ENCODE measurements at places on chromosomes 13 and 19.

GRCh38 chr19:17873786-17874757, 2.3 kb downstream of the SLC5A5 start:
- DNase-seq = no peak

DNA sequence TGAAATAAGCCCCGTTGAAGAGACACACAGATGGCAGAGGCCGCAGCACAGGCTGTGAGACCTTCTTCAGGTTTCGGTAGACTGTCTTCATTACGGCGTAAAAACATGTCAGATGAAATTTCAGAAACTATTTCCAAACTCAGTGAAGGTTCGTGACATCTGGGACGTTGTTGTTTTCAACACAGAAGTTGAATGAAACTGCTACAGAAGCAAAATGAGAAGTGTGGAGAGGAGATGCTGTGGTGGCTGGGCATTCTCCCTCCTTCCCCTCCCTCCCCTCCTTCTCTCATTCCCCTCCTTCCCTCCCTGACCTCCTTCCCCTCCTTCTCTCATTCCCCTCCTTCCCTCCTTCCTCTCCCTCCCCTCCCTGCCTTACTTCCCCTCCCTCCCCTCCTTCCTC, 113.6 kb downstream of the ATP11A start:
- DNase-seq = no peak

GRCh38 chr19:5950741-5951140, 27.2 kb downstream of the RANBP3 start:
- DNase-seq = no peak

DNA sequence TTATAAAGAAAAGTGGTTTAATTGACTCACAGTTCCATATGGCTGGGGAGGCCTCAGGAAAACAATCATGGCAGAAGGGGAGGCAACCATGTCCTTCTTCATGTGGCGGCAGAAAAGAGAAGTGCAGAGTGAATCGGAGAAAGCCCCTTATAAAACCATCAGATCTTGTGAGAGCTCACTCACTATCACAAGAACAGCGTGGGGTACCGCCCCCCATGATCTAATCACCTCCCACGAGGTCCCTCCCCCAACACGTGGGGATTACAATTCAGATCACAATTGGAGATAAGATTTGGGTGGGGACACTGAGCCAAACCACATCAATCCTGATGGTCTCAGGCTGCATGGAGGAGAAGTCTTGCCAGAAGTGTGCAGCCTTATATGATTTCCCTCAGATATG, 26.0 kb downstream of the TM9SF2 start:
- DNase-seq = no peak

- DNase-seq = no peak
Observed at GRCh38 chr13:54658771-54659170, 1630.2 kb downstream of the OLFM4 start.

DNA sequence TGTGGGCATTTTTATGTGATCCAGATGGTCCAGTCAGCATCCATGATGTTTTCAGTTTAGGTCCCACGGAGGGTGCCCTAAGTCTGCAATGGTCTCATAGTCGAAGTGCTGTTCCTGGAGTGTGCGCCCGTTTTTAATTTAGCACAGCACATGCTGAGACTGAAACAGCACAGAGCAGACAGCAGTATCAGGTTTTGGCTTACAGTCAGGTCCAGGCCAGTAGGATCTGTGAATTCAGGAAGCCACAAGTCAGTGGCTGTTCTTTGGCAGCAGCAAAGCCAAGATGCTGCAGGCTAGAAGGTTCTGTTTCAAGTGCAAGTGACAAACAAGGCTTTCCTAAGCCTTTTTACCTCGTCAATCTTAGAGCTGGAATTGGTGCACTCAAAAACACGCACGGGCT, 18.3 kb downstream of the FBXO27 start:
- no peak for DNase-seq

DNA sequence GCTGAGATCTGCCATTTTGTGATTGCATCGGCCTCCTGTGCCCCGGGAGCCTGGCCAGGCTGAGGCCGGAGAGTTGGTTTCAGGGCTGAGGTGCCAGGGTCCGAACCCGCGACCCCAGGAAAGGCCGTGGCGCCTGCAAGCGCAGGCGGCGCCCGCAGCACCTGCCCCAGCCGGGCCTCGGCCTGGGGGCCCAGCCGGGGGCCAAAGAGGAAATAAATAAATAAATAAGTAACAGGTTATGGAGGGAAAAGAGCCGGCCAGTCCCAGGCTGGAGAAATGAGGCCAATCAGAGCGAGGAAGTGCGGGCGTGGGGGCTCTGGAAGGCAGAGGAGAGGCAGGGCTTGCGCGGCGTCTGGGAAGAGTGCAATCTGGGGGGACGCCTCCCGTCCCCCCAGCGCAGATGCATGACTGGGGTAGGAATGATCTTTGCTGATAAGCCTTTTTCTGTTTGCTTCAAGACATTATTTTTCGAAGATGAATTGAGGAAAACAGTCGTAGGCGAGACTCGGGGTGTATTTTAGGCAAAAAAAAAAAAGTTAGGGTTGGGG, 145.6 kb upstream of the ZNF536 start:
- no peak for DNase-seq

DNA sequence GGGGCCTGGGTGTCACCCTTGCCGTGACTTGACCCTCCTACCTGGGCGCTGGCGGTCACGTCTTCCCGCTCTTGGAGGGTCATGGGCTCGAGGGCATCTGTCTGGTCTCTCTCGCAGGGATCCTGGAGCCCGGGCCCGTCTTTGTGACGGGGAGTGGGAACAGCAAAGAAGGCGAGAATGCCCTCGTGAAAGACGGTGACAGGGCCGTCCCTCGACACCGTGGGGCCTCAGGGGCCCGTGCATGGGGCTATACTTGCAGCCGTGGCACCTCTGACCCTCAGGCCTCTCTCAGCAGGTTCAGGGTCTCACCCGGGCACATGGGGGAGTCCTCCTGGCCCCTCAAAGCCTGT, 20.9 kb upstream of the MATK start:
- no peak for DNase-seq

DNA sequence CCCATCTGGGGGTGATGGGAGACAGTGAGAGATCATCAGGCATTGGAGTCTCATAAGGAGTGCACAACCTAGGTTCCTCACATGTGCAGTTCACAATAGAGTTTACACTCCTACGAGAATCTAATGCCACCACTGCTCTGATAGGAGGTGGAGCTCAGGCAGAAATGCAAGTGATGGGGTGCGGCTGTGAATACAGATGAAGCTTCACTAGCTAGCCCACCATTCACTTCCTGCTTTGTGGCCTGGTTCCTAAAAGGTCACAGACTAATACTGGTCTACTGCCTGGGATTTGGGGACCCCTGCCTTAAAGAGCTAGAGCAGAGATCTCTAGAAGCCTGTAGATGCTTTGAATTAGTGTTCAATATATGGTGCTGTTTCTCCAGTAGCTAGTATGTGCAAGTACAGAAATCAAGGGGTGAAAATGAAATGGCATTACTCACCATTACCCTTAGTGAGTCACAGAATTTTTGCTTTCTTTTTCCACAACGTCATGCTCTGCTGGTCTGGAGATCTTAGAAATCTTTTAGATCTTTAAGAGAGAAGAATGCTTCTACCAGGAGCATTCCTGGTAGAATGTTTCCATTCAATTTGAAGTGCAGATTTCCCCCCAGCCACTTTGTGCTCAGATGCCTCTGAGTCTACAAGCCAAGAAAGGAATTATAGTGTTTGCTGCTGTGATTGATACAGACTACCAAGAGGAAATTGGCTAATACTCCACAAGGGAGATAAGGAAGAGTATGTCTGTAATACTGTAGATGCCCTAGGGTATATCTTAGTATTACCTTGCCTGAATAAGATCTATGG, 2301.2 kb downstream of the PCDH9 start:
- no peak for DNase-seq

DNA sequence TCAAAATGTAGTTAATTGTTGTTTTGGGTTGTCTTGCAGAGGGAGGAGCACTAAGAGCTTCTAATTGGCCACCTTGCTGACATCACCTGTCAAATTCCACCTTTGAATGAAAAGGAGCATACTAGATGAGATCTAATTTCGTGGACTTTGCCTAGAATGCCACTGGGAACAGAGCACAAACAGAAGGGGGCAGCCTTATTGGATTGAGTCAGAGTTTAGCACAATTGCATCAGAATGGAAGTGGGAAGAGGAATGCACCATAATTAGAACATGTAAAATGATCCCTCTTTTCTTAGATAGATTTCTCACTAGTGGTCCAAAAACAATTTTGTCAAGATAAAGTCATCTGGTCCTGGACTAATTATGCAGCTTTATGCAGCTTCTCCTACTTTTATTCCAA, 1552.2 kb downstream of the PCDH9 start:
- no peak for DNase-seq

- DNase-seq = no peak
Observed at GRCh38 chr19:49125025-49125731, 5.8 kb downstream of the PPFIA3 start.

Measured in AML-193 (cell line).